Activated naive CD4-positive, alpha-beta T cell treated with anti-CD3 and anti-CD28 coated beads, Interleukin-2, amount 50 U/mL, for 72 hours (primary cell): ENCODE measurements at places on chromosomes 2 and 18. TPM values are rescaled to one million over a fixed set of nuclear protein-coding genes. Genes with fewer than 3 reads are reported as not detected.

The NFU1 gene
- 32.2 TPM for total RNA-seq

The NGEF gene
- total RNA-seq = not detected

The RGPD4 gene
- total RNA-seq = not detected

The HOXD12 gene
- not detected for total RNA-seq

The MTCL1 gene
- 0.06 TPM for total RNA-seq

The MPP4 gene
- not detected for total RNA-seq

The TEX44 gene
- not detected for total RNA-seq

The RFTN2 gene
- total RNA-seq = not detected

The RAB3GAP1 gene
- 36.2 TPM for total RNA-seq

The TMEM37 gene
- total RNA-seq = not detected

The CASP10 gene
- 25.1 TPM for total RNA-seq

The RAX gene
- 0.56 TPM for total RNA-seq

The BOLL gene
- not detected for total RNA-seq

The STAM2 gene
- total RNA-seq = 13.3 TPM

The LYPD1 gene
- total RNA-seq = not detected

The ZNF385B gene
- not detected for total RNA-seq
